ENCODE measurements at places on chromosomes 3 and 15.

DNA sequence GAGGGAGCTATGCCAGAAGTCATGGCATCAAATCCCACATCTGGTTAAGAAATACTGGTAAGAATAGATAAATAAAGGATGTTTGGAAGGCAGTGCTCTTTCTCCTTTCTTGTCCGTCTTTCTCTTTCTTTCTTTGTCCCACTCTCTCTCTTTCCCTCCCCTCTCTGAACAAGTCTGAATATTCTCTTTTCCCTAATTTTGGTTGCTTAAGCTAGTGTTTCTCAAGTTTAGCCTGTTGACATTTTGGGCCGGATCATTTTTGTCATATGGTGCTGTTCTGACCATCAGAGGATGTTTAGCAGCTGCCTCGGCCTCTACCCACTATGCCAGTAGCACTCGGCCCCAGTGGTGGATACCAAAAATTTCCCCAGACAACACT lies 405.3 kb upstream of the C2CD4B start:
- DNase-seq = no peak

GRCh38 chr15:99433026-99433756 lies 132.6 kb upstream of the MEF2A start:
- no peak for DNase-seq

DNA sequence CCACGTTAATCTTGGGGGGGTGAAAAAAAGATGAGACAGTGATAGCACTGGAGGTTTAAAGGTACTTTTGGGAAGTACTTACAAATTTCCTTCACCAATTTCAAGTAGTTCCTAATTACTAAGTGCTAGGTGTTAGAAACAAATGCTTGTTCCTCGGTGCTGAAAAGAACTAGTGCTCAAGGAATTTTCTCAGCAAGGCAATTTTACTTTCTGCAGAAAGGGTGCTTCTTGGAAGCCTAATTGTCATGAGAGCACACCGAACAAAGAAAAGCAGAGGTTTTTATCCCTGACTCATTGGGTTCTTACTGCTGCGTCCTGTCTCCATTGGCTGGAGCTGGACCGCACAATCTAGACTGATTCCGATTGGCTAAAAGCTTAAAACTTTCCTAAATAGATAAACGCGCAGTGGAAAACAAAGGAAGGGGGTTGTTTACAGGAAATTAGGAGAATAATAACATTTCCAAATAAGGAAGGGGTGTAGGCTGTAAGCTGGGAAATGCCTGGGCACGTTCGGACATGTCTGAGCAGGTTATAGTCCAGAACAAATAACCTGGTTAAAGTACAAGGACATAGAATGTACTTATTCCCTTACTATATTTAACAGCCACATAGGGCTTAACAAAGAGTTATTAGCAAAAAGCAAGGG lies 49.6 kb downstream of the CHD2 start:
- no peak for DNase-seq

GRCh38 chr3:34012102-34012461 lies 213.7 kb downstream of the PDCD6IP start:
- DNase-seq = peak; percentile 8

DNA sequence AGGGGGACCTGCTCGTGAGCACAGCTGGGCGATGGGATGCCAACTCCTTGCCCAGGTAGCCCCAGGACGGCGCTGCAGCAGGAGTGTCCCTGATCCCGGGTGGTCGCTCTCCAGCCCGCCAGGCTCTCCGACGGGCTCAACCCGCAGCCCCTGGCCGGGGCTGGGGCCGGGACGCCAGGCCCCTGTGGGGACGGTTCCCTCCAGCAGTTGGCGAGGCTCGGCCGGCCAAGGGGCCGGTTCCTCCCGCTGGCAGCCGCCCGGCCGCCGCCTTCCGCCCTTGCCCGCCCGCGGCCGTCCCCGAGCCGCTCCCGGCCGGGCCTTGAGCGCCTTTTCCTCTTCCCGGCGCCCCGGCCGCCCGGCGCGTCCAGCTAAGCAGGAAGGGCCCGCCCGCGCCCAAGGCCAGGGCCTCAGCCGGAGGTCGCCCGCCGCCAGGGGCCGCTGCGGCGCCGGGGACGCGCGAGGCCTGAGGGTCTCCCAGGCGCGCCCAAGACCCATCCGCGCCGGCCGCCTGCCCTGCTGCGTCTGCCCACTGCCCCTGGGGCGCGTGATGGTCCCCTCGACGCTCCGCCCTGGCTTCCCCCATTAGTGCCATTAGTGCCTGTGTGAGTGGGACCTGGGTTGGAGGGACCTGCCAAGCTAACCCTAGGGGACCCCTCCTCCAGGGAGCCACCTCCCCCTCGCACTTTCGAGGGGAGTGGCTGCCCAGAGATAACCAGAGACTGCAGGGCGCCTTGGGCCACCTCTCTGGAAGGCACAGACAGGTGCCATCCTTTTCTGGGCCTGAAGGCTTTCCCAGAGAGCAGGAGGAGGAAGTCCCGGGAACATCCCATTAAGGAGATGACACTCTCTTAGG lies 106.4 kb downstream of the FBLN2 start:
- no peak for DNase-seq

DNA sequence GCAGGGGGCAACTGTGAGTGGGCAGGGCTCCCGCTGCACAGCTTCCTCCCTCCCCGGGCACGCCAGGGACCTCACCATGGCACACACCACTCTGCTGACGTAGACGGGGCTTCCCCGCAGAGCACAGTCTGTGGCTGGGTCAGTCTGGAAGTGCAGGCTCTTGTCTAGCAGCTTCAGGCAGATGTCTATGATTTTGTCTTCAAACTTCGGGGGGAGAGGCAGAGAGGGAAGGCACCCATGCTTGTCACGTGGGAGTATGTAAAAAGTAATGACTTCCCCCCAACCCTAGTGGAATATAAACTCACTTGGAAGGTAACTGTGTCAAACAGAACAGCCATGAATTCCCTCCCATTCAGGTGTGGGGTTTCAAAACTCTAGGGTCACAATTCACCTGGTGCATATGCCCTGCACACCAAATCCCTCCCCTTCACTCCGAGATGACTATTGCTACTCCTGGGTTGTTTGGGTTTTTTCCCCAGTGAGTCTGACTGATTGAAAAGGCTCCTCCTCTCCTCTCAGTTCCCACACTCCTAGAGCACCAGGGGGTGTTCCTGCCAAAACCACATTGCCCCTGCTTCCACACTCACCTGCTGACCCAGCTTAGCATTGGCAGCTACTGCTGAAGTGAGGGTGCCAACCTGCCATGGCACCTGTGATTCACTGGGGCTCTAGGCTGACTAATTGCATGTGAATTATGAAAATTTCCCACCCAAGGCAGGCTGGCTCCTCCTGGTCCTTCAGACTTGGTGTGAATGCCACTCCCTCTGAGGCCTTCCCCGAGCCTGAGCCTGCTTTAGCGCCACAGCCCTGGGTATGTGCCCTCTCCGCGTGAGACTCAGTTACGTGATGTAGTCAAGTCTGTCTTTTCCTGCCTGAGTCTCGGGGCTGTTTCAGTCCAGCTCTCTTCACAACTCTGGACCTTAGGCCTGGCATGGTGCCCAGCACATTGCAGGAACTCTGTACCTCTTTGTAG lies 13.0 kb downstream of the TGM5 start:
- no peak for DNase-seq

GRCh38 chr3:15647611-15648167 lies 46.1 kb downstream of the BTD start:
- DNase-seq = no peak

DNA sequence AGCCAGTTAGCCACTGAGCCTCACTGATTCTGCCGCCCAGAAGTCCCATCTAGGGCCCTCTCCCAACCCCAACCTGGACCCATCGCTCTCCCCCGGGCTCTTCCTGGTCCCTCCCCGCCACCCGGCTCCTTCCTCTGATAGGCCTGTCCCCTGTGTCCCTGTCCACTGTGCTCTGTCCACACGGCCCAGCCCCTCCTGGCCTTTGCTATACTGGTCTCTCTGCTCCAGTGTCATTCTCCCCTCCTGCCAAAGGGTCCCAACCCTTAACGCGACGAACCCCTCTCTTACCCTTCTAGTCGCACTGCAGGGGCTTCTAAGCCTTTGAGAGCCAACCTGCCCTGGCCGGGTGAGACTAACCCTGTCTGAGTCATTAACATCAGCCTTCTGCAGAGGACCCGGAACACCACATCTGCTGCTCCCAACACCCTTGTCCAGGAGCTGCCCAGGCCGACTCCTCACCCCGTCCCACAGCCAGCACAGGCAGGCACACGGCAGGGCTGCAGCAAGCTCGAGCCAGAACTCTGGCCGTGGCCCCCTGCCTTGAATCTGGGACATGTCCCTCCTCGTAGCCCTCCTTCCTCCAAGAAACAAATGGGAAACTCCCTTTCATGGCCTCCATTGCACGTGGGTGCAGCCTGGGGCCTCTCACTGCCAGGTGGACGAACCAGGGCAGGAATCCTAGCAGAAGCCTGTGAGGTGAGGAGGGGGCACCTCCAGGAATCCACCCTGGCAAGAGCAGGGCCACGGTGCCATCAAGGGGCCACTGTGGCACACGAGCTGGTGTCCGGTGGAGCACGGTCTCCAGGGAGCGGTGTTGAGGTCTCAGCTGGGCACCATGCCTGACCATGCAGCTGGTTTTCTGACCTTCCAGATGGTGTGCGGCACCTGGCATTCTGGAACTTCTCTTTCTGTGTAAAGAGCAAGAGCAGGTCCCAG lies 140.9 kb upstream of the IQSEC1 start:
- no peak for DNase-seq

- no peak for DNase-seq
Measured at GRCh38 chr15:64029633-64030032, 16.7 kb downstream of the DAPK2 start.

DNA sequence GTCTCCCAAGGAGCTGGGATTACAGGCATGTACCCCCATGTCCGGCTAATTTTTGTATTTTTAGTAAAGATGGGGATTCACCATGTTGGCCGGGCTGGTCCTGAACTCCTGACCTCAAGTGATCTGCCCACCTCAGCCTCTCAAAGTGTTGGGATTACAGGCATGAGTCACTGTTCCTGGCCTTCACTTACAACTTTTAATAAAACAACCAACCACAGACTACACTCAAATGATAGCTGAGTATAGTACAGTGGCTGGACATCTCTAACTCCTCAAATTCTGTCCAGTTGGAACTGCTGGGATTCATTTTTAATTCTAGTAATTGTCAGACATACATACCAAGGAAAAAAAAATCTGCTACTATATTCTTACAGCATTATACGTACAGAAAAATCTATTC lies 71.0 kb downstream of the PBRM1 start:
- DNase-seq = no peak

DNA sequence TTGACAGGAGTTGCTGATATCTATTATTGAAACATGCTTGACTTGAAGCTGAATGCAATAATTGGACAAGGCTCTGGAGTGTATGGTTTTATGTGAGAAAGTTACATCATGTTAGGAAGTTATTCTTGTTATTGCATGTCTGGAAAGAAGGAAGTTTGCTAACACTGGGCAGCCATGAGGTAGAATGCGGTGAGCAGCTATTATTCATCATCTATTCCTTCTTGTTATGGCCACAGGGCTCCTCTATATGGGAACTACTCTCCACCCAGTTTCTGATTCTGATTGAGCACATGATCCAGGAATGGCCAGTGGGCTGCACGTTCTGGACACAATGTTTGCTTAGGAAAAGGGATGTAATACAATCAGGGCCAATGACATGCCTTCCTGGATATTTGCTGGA lies 37.8 kb upstream of the SCN5A start:
- DNase-seq = no peak

DNA sequence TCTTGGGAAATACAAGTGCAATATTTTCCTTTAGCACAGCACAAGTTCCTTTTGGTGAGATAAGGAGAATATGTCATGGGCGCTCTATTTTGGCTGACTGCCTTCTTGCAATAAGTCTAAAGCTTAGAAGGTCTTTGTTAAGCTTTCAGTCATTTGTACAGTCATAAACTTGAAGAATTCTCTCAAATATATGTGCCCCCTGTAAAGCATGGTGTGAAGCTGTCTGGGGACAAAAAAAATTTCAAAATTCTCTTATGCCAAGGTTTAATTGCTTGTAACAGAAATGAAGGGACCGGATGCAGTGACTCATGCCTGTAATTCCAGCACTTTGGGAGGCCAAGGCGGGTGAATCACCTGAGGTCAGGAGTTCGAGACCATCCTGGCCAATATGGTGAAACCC lies 21.7 kb upstream of the ARID3B start:
- no peak for DNase-seq

DNA sequence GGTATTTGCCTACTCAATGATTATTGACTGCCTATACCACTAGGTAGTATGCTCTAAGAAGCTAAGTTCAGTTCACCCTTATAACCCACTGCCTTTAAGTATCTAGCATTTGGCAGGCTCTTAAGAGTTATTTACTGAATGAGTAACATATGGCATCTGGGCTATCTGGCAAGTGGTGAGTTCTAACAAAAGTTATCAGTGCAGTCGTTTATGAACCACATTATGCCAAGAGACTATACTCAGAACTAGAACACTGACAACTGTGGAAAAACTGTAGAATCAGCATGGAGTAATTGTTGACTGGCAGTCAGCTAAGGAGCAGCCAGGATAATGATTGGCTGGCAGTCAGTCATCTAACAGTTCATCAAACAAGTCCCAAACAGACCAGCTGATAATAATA lies 25.8 kb downstream of the RAF1 start:
- DNase-seq = no peak

GRCh38 chr15:25092661-25093060 lies 137.9 kb downstream of the SNRPN start:
- DNase-seq = no peak

GRCh38 chr3:194344012-194344411 lies 7.1 kb downstream of the CPN2 start:
- DNase-seq = no peak

- DNase-seq = no peak
Measured at GRCh38 chr15:87744815-87745214, 511.7 kb downstream of the NTRK3 start.

DNA sequence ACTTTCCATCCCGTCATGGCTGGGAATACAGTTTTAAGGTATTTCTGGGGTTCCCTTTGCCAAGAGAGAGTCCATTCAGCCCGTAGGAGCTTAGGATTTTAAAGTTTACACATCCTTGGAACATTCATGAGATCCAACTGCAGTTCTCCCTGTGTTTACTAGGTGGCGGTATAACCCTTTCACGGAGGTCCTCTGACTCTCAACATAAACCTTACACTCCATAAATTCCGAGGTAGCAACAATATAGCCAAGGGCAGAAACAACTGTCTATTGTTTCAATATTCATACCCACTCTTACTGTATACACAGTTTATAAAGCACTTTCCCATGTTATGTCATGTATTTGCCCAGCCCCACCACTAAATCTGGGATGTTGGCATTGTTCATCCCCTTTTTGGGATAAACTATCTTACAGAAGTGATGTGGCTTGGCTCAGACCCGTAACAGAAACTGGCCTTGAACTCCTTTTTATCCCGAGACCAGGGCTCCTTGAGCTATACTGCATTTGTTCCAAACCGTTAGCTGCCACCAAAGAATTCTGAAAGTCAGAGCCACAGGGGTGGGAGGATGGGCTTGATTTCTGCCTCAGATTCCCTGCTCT lies 69.2 kb upstream of the COL6A5 start:
- DNase-seq = peak; percentile 27

DNA sequence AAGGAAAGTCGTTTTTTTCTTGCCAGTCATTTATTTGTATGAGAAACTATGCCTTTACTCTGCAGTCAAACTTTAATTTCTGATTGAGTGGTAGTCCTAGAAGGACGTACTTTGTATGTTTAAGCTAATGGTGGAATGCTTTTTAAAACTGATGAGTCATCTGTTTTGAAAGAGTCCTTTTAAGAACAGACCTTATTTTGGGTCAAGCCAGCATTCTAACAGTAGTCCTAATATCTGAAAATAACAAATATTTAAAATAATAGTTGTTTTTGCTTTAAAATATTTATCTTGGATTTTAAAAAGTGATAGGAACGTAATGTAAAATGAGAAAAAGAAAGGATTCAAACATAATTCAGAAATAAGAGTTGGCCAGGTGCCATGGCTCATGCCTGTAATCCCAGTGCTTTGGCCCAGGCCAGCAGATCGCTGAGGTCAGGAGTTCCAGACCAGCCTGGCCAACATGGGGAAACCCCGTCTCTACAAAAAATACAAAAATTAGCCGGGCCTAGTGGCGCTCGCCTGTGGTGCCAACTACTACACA lies 1.3 kb upstream of the LRRC58 start:
- DNase-seq = no peak
